ENCODE measurements at places on chromosomes 4 and X.

- DNase-seq, result no peak
Measured at GRCh38 chr4:182268966-182269365, 25.8 kb downstream of the TENM3 start.

GRCh38 chrX:2632533-2633504 lies 58.3 kb upstream of the CD99 start:
- no peak for DNase-seq

DNA sequence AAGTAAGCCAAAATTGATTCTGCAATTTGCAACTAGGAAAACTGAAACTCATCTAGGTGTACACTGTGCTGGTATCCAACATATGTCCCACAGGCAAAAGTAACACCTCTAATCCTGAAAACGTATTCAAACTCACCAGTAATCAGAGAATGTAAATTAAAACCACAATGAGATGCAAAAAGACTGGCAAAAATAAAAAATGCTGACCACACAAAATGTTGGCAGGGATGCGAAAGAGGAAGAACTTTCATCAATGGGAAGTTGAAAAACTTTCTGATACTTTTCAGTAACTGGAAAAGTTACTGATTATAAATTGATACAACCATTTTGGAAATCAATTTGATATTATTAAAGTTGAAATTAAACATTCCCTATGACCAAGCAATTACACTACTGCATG lies 20.1 kb upstream of the CORIN start:
- DNase-seq, result no peak

DNA sequence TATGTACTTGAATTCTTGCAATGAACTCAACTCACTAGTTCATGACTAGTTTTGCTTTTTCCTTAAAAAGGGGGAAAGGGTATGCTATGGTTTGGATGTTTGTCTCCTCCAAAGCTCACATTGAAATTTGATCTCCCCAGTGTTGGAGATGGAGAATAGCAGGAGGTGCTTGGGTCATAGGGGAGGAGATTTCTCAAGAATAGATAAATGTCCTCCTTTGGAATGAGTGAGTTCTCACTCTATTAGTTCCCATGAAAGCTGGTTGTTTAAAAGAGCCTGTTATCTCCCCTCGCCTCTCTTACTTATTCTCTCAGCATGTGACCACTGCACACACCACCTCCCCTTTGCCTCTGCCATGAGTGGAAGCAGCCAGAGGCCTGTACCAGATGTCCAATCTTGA lies 109.4 kb upstream of the INTU start:
- no peak for DNase-seq

- no peak for DNase-seq
Measured at GRCh38 chr4:148068065-148068911, 336.4 kb downstream of the ARHGAP10 start.

DNA sequence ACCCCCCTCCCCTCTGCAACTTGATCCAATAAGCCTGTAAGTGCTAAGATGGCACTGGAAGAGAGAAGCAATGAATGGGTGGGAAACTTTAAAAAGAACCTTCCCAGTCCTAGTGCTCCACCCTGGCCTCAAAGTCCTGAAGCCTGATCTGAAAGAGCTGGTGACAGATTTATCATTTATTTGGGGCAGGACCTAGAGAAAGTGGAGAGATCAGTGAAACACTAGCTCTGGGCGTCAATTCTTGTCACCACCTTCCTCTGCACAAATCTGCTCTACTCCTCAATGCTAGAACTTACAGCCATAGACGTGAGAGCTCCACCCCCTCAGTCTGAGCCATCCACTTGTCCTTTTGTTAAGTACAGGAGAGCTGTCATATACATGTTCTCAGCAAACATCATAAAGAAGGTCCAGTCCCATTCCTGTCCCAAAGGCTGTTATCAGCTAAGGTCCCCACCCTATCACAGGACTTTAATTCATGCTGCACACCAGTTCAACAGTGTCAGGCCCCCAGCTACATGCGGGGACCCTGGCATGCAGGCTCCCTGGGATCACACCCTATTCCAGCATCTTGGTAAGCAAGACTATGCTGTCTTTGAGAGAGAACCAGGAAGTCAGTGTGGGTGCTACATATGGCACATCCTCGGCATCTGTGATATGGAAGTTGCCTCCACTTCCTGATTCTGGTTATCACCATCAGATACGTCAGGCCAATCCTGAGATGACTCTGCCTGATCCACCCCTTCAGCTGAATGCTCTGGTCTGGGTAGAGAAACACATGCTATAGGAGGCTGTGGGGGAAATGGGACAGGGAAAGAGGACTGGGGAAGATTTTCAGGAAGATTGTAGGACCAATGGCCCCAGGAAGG lies 2.3 kb downstream of the P2RY4 start:
- no peak for DNase-seq

DNA sequence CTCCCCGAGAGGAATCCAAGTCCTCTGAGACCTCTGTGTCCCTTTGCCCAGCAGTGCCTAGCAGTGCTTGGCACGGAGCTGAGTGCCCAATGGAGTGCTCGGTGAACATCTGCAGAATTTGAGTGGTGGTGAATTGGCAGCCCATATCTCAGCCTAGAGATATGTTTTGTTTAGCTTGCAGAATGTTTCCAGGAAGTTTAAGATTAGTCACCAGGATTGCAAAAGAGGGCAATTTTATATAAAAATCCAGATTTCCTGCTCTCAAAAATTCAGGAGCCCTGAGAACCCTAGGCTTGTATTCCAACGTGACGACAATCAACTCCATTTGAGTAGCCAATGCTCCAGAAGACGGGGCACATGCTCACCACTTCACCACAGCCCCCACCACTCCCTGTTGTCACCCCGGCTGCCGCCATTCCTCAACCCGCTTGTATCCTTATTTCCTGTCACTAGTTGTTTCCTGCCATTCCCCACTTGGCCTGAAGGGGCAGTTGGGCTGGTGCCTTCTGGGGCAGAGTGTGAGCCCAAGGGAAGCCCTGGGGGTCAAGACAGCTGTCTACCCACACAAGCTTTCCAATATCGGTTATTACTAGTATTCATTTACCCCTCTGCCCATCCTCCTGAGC lies 116.9 kb downstream of the EFNB1 start:
- DNase-seq, result no peak

DNA sequence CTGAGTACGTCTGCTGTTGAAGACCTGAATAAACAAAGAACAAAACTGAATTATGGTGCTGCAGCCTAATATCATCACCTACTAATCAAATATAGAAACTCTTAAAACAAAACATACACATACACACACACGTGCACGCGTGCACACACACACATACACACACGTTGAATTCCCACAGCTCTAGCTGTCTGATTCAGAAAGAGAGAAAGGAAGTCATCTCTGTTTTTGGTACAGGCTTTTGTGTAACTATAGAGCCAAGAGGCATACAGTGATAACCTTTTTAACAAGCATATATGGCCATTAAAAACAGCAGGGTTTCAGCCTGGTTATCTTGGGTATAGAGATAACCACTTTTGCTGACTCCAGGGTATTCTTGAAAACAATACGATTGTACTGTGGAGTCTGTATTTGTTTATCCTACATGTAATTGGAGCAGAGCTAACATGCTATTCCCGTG lies 823.2 kb downstream of the CCSER1 start:
- no peak for DNase-seq

DNA sequence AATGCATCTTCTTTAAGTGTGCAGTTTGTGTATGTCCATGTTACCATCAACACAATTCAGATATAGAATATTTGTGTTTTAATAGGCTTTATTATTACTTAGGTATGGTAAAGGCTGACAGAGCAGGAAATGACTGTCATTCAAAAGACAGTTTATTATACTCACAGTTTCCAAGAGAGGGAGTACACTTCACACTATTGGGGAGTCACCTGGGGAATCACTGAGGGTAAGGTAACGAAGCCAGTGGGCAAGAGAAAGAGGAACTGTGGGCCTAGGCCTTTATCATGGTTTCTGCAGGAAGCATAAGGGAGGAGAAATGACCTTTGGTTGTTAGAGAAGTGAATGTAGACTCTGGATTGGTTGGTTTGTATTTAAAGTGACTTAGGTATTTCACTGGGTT lies 235.1 kb upstream of the HCCS start:
- DNase-seq, result no peak

- no peak for DNase-seq
Measured at GRCh38 chr4:156790866-156791265, 180.7 kb downstream of the PDGFC start.

- DNase-seq, result peak; percentile 43
Measured at GRCh38 chr4:10456595-10457254, 501 bp downstream of the ZNF518B start.

GRCh38 chrX:118726887-118727685 lies at the start of gene IL13RA1:
IL13RA1 (plus strand) TSS chrX:118727606; CDS start chrX:118727639, 33 bp downstream.
- no peak for DNase-seq

DNA sequence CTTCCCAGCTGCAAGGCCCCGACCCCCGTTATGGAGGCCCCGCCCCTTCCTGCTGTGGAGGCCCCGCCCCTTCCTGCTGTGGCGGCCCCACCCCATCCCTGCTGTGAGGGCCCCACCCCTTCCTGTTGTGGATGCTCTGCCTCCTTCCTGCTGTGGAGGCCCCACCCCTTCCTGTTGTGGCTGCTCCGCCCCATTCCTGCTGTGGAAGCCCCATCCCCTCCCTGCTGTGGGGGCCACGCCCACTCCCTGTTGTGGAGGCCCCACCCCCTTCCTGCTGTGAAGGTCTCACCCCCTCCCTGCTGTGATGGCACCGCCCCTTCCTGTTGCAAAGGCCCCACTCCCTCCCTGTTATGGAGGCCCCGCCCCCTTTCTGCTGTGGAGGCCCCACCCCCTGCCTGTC lies 104.9 kb upstream of the PSAPL1 start:
- peak; percentile 45 for DNase-seq

- DNase-seq, result no peak
Measured at GRCh38 chrX:104108955-104109354, 3.4 kb upstream of the ZCCHC18 start.

- DNase-seq, result no peak
Measured at GRCh38 chr4:119785963-119786362, 157.4 kb upstream of the PDE5A start.

GRCh38 chrX:20594985-20595384 lies 328.3 kb upstream of the RPS6KA3 start:
- no peak for DNase-seq

- no peak for DNase-seq
Measured at GRCh38 chr4:114941503-114941902, 171.9 kb downstream of the NDST4 start.

DNA sequence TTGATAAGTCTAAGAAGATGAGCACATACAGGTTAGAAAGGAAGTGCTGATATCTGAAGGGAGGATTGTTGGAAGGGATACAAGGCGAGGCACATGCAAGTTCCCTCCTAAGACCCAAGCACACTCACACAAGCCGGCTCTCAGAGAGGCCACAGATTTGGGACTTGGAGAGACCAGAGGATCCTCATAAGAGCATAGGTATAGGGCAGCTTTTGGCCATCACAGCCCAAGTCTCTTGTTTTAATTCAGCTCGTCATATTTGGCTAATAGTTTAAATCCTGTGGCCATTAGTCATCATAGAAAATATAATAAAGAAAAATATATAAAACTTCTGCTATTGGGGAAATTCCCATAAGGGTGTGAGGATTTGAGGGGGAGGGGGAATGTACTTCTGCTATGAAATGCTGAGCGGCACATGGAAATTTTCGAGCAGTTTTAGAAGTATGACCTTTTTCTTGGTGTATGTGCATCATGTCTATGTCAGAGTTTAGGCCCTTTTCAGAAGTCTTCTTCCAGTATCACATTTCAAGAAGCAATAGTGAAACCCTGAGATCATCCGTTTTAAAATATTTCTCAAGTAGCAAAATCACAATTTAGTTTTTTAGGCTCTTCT lies 97.7 kb downstream of the NFKB1 start:
- DNase-seq, result no peak

DNA sequence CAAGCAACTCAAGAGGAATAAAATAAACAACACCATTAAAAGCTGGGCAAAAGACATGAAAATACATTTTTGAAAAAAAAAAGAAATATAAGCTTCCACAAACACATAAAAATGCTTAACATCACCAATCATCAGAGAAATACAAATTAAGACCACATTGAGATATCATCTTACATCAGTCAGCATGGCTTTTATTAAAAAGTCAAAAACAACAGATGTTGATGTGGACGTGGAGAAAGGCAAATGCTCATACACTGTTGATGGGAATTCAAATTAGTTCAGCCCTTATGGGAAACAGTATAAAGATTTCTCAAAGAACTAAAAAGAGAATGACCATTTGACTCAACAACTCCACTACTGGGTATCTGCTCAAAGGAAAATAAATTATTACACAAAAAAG lies 59.6 kb downstream of the STK32B start:
- DNase-seq, result no peak

- DNase-seq, result no peak
Measured at GRCh38 chr4:3307486-3307885, 14.7 kb downstream of the RGS12 start.

DNA sequence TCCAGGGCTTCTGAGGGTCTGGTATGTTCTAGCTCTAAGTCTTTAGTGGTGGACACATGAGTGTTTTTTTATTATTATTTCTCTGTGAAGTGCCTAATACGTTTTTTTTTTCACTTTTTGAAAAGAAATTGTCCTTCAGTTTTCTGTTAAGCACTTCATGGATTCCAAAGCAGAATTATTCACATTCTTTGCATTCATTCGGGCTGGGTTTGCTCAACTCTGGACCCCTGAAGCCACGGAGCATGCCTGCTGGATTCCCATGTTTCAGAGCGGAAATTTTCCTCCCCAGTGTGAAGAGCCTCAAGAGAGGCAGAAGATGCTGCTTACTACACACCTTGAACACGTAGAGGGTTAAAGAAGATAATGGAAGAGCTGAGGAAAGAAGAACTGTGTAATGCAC lies 107.5 kb downstream of the EGF start:
- no peak for DNase-seq

GRCh38 chr4:40622913-40623312 lies 6.8 kb downstream of the RBM47 start:
- no peak for DNase-seq

DNA sequence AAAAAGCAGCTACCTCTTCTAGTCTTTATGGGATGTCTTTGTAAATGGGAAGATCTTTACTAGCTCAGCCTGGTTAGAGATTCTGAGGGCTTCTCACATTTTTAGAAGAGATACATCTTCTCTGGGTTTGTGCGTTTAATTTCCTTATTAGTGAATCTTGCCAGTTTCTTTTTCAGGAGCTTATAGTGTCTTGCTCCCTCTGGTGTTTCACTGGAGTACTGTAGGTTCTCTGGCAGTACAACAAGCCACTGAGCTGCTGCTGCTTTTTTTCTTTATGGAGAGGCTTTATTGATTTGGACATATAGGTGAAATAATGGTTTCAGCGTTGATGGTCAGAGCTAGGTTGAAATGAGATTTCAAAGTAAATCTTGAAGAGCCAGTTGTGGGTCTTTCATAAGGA lies 82.9 kb downstream of the LAS1L start:
- peak; percentile 28 for DNase-seq

DNA sequence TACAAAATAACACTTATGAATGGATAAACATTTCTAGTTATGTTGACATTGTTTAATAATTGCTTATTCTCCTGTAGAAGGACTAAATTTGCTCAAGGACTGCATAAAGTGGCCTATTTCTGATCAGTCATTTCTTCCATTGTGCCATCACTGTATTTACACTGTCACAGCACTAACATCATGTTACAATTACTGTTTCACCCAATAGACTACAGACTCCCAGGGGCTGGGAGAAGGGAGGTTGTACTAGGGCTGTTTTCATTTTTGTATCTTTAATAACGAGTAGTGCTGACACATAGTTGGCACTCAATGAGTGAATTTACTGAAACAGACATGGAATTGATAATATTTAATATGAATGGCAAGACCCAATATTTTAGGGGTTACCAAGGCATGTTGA lies 139.5 kb downstream of the SLC10A7 start:
- DNase-seq, result no peak
